Activated naive CD8-positive, alpha-beta T cell treated with anti-CD3 and anti-CD28 coated beads, Interleukin-2, amount 50 U/mL, for 24 hours (primary cell): ENCODE measurements at places on chromosomes 5 and 9.

GRCh38 chr9:69470186-69470977, 145.4 kb downstream of the ENTREP1 start:
- no peak for DNase-seq
- no peak overlapping the region for H3K4me3 ChIP-seq
- no peaks in the 10 kb centered on the region for H3K36me3 ChIP-seq
- H3K27me3 ChIP-seq = no peaks in the 10 kb centered on the region

GRCh38 chr5:85921590-85921989, 696.2 kb upstream of the COX7C start:
- H3K36me3 ChIP-seq = no peaks in the 10 kb centered on the region
- no peak overlapping the region for H3K4me3 ChIP-seq
- DNase-seq = no peak
- no peak overlapping the region for H3K27ac ChIP-seq

- peak overlapping the region; percentile 83 for H3K4me3 ChIP-seq
- peaks cover 4% of the 10 kb centered on the region for H3K36me3 ChIP-seq
- peaks cover 64% of the 10 kb centered on the region for H3K4me1 ChIP-seq
- H3K27ac ChIP-seq = peak overlapping the region; percentile 76
Observed at GRCh38 chr9:99106044-99106375, 1.1 kb downstream of the TGFBR1 start.

DNA sequence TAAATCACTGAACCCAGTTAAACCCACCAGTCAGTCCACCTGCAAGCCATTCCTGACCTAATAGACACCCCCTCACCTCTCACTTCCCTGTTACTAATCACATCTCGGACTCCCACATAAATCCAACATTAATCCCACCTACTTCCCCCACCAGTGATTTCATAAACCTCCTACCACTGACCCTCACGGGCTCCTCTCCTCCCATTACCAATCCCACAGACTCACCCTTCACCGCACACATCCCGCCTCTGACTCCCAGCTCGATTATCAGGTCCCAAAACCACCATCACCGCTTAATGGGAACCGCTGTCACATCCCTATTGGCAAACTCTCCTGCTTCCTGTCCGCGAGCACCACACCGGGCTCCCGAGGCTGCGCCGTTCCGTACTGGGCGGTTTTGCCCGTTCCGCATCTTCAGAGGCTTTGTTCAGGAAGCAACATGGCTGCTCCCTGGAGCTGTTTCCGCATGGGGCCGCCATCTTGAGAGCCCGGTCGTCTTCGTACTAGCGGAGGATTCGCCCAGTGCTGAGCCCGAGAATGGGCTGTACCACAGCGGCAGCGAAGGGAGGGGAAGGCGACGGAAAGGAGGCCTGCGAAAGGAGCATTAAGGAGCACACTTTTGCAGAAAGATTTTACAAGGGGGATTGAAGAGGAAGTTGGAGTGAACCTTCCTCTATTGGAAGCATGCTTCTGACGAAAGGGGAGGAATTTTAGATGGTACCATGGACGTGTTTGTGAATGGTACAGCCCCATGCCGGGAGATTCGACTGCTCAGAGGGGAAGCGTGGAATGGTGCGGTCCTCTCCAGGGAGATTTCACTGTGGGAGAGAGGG, at the start of gene ZNF300:
Gene ZNF300, minus strand, starts transcription at position 502 of the 833 bp plus-strand sequence. CDS start 1,825 bp downstream, outside the sequence.
- peak within 1 kb of the TSS; percentile 84 for H3K4me3 ChIP-seq
- peaks cover 15% of the 10 kb centered on the region for H3K27me3 ChIP-seq
- H3K27ac ChIP-seq = peak within 1 kb of the TSS; percentile 86

GRCh38 chr5:50564079-50564478, 102.4 kb upstream of the PARP8 start:
- H3K27ac ChIP-seq = no peak overlapping the region
- peaks cover 20% of the 10 kb centered on the region for H3K4me1 ChIP-seq
- no peak overlapping the region for H3K4me3 ChIP-seq
- no peaks in the 10 kb centered on the region for H3K36me3 ChIP-seq
- H3K27me3 ChIP-seq = no peaks in the 10 kb centered on the region
